Fibroblast of skin of left quadriceps (primary cell): ENCODE measurements at places on chromosomes 3 and 15.
A peak's percentile ranks its signal among the peaks of the same experiment; 100 is the strongest.

DNA sequence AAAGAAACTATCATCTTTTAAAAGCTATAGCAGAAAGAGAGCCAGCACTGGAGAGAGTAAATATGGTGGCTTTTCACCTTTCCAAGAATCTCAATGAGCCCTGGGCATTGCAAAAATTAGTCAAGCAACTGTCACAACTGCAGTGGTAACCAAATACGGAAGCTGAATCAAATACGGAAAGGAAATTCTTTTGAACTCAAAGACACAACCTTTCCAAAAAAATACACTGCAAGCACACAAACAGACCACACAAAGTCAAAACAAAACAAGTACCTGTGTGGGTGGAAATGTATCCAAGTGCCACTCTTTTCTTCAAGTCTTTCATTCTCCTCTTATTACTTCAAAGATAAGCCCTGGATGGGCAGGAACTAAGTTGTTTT is 17.6 kb downstream of the VGLL4 start:
- DNase-seq = no peak

DNA sequence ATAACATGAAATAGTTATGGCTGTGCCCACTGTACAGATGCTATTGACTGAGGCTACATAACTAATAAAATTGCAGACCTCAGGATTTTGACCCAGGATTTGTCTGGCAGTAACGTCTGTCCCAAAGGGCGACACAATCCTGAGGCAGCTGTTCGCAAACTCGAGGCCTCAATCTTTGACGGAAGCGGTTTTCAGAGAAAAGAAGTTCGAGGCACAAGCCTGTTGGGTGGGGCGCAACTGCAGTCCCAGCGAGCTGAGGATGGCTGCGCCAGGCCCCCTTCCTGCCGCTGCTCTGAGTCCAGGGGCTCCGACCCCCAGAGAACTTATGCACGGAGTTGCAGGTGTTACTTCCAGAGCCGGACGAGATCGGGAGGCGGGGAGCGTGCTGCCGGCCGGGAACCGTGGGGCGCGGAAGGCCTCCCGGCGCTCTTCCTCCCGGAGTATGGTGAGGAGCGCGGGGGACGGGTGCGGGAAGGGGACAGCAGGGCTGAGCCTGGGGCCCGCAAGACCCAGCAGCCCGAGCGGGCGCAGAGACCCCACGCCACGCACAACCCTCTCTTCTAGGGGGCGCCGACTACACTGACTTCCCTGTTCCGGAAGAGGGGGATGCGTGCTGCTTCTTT is at the start of gene PARP15:
Gene PARP15 (plus strand): TSS at position 242 of the 623 bp plus-strand sequence. CDS start 18 bp downstream, at position 260.
- no peak for DNase-seq

GRCh38 chr15:26686547-26687187 is 86.2 kb downstream of the GABRB3 start:
- DNase-seq = no peak

DNA sequence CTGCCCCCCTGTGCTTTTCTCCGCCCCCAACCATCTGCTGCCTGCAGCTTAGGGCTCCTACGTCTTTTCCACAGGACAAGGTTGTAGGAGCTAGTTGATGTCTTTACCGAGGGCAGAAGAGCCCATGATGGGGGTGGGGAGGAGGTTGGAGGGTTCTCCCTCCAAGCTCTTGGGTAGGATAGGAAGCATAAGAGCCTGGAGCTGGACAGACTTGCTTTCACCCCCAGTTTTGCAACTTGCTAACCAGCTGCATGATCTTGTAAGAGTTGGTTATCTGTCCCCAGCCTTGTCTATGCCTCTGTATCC is 856 bp downstream of the ABCF3 start:
- no peak for DNase-seq

DNA sequence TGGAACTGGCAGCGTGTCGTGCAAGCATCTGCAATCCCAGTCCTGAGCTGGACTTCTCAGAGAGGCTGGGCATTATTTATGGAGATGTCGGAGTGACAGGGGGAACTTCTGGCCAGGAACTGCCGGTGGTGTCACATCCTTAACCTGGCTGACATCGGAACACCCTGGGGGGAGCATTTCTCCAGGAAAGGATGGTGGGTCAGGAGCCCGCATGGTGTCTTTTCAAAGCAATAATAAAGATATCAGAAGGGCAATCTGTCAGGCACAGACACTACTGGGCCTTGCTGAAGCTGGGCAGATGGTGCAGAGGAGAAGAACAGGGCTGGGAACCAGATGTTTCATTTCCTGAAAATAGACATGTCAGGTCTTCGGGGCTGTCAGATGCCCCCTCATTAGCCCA is 133.5 kb downstream of the WNT7A start:
- DNase-seq = no peak

GRCh38 chr3:16432714-16433113 is 80.8 kb downstream of the RFTN1 start:
- DNase-seq = no peak

DNA sequence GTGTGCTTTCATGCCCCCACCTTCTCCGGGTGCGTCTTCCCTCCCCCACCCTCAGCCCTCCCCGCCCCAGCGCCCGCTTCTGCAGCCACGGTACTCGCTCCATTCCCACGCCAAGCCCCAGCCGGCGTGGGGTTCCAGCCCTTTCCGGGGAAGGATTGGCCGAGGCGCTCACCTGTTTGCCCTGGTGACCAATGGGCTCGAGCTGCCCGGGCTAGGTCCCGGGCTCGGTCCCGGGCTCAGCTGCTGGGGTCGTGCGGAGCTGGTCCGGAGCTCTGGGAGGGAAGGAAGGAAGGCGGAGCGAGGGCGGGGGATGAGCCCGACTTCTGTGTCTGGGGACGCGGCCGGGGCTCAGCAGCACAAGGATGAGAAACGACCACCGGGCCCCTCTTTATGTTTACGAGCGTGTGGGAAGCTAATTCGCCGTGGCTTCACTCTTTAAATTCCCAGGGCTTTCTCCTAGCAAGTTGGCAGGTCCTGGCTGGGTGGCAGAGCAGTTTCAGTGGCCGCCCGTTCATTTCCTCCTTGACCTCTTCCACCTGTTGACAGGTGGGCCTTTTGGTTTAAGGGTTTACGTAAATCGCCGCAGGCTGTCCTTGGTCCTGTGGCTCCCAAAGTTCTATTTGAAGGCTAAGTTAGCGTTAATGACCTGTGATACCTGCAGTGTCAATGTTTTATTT is at the start of gene IGSF10:
Gene IGSF10 (minus strand): TSS at position 288 of the 677 bp plus-strand sequence. CDS start 2,352 bp downstream, outside the sequence.
- DNase-seq = no peak

DNA sequence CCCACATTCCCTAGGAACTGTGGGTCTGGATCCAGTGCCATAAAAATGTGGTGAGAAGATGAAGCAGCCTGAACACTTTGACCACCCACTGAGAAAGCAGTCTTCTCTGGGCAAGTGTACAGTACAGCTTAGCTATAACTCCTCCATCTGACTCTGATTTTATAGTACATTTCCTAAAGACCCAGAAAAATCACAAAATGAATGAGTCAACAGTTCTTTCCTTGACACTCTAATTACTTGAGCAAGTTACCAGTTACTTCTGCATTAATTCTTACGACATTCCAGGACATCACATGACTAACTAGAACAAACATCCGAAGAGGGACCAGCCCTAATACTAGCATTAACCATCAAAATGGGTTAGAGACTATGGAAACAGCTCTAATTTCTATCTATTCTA is 148.1 kb upstream of the PEX5L start:
- DNase-seq = peak; percentile 94

DNA sequence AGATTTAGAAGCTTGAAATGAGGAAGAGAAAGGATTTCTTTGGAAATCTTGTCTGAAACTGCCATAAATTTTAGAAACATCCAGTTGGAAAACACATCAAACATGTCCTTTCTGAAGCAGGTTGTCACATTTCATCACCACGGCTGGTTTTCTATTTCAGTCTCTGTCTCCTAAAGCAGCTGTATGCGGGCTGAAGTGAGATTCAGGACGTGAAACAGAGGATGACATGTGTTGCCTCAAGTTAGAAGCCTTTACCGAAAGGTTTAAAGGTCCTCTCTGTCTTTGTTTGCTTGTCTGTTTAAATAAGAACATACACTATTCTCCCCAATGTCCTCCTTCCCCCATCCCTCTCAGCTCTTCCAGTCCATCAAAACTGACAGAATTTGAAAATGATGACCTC is 141.9 kb downstream of the SQOR start:
- no peak for DNase-seq

DNA sequence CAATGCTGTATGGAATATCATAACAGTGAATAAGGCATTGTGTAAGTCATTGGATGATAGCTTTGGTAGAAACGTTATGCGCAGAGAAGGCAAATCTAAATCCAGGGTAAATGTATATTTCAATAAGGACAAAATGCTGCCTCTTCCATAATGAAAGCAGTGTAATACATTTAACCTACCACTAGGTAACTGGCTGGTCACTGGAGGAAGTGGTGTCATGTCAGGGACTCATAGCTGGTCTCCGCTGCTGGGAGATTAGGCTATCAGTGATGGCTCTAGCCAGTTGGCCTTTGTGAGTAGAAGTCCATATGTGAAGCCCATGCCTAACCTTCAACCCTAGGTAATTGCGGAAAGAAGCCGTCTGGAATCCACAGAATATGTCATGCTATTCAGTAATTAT is 140.9 kb downstream of the NLGN1 start:
- no peak for DNase-seq

GRCh38 chr15:45179221-45179985 is 8.4 kb downstream of the SHF start:
- DNase-seq = no peak

- no peak for DNase-seq
Observed at GRCh38 chr15:83717010-83717409, 63.1 kb downstream of the ADAMTSL3 start.

- DNase-seq = no peak
Observed at GRCh38 chr3:150278843-150279381, 129.2 kb upstream of the TSC22D2 start.

DNA sequence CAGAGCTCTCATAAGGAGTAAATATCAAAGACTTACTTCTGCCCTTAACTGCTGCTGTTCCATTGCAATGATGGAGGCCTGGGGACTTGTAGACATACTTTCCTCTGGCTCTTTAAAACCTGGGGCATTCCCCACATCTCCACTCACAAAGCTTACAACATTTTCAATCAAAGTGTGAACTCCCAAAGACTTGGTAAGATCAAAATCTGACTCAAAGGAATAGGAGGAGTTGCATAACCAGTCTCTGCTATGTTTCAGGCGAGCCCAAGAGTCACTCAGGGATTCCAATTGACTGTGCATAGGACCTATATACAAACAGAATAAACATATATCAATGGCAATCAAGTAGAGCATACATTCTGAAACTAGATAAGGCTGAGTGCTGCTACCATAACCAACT is 101.5 kb downstream of the FBXL22 start:
- no peak for DNase-seq

DNA sequence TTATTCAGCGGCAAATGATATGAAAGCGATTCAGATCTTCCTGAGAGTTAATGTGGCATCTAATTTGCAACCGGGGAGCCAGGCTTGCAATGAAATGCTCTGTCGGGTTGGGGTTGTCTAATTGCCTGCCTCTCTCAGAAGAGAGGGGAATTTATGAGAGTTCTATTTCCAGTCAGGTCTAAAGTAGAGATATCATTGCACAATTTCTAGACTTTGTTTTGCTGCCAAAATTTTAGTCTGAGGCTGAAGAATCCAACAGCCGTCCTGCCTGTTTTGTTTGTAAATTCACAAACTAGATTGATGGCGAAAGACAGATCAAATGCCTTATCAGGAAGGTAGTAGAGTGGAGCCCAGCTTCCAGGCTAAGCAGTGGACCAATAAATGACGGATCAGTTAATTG is 610 bp downstream of the LIPC start:
- no peak for DNase-seq

DNA sequence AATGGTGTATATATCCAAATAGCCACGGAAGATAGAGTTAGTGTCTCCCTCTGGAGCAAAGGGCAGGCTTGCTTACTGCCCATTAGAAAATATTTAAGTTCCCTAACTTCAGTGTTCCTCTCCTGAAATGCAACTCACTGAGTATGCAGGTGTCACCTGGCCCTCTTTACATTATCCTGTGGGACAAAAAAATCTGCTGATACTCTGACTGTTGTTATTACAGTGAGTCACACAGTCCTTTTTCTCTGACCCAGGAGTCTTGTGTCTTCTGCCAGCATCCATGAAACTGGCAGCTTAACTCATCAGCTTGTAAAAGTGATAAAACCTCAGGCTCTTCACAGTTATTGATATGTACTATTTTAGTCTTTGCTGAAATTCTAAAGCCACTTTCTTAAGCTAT is 42.2 kb upstream of the RASGRF1 start:
- DNase-seq = no peak

DNA sequence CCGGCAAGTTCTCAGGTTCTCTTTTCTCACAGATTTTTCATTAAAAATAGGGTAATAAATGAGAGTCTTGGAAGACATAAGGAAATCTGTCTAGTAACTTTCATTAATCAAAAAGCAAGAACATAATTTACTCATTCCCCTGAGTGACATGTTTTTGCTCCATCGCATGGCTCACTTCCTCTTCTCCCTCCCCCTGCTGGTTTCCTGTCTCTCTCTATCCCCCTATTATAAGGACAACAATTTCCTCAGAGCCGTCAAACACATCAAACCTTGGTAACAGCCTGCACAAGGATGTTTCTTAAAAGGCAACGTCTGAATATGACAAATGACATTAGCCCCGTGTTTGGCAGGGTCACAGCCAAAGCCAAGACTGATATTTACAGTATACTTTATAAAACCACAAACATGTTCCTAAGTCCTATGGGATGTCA is 1149.6 kb downstream of the IGSF11 start:
- no peak for DNase-seq

- DNase-seq = no peak
Observed at GRCh38 chr3:124142389-124142970, 150.6 kb upstream of the ROPN1 start.

GRCh38 chr3:13114811-13115575 is 41.8 kb upstream of the IQSEC1 start:
- DNase-seq = no peak

GRCh38 chr15:91061997-91062396 is 38.1 kb upstream of the SV2B start:
- no peak for DNase-seq

DNA sequence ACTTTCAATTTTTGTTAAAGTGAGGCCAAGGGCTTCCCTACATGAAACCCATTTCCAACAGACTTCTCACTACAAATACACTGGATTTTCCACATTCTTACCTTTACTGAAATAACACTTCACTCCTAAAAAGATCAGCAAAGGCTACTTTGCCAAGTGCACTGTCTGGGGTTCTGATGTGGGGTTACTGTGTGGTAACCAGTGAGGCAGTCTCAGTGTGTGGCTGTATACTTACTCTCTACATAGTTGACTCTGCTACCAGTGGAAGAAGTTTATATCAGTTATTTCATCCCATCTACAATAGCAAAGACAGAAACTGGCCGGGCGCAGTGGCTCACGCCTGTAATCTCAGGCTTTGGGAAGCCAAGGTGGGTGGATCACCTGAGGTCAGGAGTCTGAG is 5.6 kb downstream of the WDR82 start:
- DNase-seq = no peak

DNA sequence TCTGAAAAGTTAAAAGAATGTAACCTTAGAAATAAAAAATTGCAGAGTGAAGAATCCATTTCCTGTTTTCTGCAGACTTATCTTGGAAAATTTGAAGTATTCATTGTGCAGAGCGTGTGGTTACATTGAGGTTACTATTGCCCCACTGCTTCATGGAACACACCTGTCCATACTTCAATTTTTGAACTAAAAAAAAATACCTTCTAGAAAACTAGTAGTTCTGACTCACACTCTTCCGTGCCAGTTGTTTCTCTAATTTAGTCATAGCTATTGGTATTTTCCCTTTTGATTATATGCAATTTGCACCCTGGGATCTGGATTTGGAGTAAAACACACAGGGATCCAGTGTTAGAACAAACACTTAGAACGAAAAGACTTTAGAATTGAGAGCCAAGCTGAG is 111.8 kb upstream of the LYSMD4 start:
- no peak for DNase-seq
